Activated CD4-positive, alpha-beta T cell treated with anti-CD3 and anti-CD28 coated beads, Interleukin-2, amount 50 U/mL, for 16 hours (primary cell): ENCODE measurements at places on chromosomes 7 and 10.

DNA sequence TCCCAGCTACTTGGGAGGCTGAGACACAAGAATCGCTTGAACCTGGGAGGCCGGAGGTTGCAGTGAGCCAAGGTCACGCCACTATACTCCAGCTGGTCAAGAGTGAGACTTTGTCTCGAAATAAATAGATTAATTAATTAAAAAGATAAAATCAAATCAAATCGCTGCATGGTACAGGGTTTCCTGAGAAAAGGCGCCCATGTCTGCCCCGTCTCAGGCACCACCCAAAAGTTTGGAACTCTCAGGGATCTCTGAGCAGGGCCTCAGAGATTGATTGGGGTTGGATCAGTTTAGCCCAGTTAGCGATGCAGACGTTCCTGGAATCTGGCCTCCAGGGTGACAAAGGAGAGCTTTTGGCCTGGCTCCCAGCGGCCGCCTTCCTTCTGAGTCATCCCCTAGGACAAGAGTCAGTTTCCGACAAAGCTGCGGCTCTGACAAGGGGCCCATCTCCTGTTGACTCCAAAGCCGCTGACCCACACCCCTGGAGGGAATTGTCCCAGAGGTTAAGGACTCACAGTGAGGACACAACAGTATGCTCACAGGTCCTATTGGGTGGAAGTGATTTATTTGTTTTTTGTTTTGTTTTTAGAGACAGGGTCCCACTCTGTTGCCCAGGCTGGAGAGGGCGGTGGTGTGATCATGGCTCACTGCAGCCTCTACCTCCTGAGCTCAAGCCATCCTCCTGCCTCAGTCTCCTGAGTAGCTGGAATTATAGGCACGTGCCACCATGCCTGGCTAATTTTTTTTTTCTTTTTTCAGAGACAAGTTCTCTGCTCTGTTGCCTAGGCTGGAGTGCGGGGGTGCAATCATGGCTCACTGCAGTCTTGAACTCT lies 6.8 kb downstream of the ORAI2 start:
- no peak for DNase-seq

DNA sequence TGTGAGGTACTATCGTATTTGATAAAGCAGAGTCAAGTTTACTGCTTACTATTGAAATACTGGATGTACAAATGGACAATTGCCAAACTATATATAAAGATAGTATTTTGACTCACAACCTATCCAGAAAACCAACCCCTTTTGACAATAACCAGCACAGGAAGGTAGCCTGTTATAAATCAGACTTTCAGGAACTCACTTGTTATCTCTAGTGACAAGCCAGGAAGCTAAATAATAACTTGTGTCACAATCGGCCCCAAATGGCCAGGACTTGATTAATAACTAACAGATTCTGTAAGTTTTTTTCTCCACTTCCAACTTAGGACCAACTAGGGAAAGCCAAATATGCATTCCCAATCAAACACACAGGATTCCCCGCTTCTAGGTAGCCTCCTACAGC lies 38.8 kb upstream of the SLC35G1 start:
- no peak for DNase-seq

- no peak for DNase-seq
Observed at GRCh38 chr7:26538689-26539088, 247.0 kb downstream of the SNX10 start.

DNA sequence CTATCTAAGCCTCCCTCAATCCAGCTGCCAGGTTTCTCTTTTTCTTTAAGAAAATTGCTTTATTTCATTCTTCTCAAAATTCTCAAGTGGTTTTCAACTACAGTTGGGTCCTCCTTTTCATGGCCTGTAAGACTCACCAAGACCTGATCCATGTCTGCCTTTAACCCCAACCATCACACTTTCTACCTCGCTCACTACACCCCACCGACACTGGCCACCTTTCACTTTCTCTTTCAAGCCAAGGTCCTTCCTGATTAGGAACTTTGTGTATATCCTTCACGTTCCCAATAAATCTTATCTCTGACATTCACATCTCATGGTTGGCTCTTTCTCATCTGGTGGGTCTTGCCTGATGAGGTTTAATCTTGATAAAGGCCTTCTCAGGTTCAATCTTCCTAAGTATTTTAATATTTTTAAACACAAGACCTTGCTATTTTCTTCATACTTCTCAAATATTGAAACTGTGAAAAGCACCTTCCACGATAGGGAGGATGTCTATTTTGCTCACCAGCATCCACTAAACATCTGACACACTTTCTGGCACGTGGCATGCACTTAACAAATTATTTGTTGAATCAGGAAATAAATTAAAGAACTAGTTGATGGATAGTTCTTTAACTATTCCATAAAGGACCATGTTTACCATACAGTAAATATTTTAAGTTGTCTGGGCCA lies 624.8 kb downstream of the GRID1 start:
- DNase-seq = no peak

- no peak for DNase-seq
Observed at GRCh38 chr10:48896756-48897440, 42.7 kb downstream of the LRRC18 start.

DNA sequence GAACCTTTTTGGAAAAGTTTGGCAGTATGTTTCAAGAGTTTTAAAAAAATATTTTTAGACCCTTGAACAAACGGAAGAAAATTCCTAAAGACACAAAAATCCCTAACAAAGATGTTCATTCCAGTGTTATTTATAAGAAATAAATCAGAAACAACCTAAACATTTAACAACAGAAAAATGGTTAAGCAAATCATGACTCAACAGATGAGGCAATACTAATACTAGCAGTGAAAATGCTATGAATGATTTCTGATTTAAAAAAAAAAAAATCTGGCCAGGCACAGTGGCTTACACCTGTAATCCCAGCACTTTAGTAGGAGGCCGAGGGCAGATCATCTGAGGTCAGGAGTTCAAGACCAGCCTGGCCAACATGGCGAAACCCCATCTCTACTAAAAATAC lies 61.0 kb downstream of the ARHGAP12 start:
- DNase-seq = no peak

DNA sequence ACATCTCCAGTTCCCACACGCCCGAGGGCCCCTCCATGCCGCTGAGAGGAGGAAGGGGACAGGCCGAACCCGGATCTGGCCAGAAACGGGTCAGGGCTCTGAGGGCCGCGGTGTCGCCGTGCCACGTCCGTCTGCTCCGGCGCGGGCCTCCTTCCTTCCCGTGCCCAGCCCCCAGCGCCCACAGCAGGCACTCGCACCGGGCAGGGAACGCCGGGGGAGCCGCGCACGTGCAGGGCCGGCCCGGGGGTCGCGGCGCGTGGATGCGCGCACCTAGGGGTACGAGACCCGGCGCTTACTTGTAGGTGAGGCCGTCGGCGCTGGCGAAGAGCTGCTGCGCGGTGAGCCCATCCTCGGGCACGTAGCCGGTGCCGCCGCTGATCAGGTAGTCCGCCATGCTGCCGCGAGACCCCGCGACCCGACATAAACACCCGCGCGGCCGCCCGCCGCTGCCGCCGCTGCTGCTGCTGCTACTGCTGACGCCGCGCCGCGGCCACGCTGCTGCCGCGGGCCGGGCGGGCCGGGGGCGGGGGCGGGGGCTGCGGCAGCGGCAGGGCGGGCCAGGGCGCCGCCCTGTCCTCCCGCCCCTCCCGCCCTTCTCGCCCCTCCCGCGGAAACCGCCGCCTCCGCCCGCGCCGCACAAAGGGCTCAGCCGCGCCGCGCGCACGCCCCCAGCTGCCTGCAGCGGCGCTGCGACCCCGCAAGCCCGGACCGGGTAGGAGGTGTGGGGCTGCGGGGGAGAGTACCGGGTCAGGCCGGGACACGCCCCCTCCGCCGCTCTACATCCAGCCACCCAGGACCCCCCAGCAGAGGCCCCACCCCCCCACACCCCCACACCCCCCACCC lies 4.1 kb downstream of the IMPDH1 start:
- peak; percentile 45 for DNase-seq

DNA sequence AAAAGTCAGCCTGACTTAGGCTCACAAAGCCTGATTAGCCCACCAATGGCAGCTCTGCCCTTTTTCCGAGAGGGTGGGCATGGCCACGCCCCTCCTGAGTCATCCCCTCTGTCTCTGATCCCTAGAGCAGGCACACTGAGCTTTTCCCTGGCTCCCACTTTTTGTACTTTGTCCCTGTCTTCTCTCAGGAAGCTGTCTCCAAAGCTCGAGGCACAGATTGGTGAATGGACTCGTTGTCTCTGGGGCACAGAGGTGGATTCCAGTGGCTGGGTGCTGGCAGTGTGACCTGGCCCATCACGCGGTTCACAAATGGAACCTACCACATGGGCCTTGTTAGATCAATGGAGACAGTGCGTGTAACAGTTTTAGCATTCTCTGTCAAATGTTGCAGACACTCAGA lies 313.5 kb downstream of the WDR37 start:
- no peak for DNase-seq

DNA sequence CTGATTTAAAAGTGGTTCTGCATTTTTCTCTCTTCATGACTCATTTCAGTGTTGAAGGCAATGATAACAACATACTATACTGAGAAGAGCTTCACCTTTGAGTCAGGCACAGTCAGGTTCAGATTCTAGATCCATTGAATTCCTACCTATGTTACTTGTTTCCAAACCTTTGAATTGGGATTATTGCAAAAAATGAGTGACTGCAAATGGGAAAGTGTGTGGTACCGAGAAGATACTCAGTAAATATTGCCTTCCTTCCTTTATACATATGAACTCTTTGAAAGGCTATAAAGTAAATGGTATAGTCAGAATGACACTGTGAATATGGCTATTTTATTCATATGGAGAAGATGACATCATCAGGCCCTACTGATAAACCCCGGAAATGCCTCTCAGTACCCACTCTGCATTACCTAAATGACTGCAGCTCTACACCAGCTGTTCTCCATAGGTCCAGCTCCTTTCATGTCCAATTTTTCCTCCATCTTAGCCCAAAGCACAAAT lies 66.7 kb upstream of the FGL2 start:
- peak; percentile 90 for DNase-seq

DNA sequence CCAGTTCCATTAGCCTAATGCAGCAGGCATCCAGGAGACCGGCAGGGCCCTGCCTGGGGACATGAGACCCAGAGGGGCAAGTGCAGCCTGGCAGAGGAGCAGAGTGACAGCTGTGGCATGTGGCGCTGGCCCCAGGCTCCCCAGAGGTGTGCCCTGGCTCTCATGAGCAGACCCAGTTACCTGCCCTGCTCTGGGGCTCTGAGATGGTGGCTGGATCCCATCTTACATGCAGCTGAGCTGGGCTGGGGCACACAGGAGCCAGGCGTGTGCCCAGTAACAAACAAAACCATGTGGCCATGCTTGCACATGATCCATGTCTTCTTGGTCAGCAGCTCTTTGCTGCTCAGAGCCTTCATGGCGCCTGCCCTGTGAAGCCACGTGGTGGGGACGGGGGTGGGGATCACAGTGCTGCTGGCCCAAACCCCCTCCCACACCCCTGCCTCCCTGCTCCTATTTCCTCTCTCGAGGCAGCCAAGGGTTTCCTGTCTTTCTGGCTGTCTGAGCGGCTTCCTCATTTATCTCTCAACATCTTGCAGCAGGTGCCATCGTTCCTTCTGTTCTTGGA lies 40.3 kb upstream of the GTF2I start:
- no peak for DNase-seq

DNA sequence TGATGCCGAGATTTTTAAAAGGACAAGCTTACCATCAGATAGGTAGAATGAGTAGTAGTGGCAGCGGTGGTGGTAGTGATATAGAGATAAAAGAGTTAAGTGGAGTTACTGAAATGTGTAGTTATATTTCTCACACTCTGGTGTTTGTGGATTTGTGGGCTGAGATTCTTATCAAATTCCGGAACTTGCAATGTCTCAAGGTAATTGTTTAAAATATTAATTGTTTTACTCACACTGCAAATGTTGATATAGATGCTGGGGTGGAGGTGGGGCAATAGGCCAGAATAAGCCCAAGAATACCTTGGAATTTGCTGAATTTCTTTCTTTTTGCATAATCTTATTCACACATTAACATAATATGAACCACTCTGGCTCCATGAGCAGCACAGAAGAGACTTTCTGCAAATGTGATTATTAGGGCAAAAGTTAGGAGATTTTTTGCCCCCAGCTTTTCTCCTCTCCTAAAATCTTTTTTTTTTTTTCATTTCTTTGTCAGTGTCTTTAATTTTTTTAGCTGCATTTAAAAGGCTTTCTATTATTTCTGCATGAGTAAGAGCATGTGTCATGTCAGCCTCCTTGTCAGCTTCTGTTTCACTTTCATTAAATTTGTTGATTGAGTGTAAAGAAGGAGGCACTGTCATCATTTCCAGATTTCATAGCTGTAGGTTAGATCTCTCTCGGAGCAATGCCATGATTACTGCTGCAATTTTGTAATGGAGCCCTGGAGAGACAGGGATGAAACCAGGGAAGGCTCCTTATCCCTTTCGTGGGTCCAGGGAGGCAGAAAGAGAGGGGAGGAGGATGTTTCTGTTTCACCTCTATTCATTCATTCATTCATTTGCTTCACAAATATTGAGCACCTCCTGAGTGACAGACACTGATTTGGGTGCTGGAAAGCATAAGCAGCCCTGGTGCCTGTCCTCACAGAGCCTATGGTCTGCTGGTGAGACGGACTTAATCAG lies 13.1 kb upstream of the SGMS1 start:
- peak; percentile 90 for DNase-seq

DNA sequence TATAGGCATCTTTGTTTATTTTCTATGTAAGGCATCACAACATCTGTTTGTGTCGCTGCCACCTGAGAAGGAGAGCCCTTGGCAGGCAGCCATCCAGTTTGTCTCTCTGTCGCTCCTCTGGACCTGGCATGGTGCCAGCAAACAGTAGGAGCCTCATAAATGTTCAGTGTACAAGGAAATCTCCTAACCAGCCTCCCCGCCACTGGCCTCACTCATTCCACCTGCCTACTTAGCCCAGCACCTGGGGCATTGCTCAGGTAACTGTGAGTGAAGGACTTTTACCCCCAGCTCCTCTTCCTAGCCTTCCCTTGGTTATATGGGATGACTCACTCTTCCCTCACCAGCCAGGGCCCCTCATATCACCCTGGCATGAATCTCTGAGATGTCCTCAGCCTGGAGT lies 61.7 kb upstream of the NPTX2 start:
- DNase-seq = no peak

DNA sequence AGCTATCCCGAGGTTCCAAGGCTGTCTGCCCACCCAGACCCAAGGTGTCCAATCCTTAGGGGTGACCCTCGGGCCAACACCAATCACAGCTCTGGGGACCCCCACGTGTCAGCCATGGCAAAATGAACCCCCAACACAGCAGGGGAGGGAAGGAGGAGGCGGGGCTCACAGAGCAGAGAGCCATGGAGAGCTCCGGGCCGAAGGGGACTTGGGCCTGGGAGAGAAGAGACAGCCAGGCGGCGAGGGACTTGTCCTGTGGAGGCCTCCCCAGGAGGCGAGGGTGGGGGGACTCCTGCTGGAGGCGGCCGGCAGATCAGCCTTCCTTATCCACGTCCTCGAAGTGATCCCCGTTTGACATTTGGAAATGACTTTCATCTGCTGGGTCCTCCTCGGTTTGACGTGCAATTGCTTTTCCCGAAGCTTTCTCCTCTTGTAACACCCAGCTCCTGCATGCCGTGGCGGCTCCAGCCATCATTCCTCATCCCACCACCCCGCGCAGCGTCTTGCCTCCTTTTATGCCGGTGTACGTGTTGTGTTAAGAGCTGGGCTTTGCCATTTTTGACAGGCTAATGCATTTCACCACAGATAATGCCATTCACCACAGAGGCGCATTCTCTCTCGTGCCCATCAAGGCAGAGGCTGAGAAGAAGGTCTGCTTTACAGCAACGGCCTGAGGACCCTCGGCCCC lies 337.4 kb downstream of the DNAJB6 start:
- no peak for DNase-seq
